ENCODE measurements at places on chromosomes 1 and 21.
A peak's percentile ranks its signal among the peaks of the same experiment; 100 is the strongest.

DNA sequence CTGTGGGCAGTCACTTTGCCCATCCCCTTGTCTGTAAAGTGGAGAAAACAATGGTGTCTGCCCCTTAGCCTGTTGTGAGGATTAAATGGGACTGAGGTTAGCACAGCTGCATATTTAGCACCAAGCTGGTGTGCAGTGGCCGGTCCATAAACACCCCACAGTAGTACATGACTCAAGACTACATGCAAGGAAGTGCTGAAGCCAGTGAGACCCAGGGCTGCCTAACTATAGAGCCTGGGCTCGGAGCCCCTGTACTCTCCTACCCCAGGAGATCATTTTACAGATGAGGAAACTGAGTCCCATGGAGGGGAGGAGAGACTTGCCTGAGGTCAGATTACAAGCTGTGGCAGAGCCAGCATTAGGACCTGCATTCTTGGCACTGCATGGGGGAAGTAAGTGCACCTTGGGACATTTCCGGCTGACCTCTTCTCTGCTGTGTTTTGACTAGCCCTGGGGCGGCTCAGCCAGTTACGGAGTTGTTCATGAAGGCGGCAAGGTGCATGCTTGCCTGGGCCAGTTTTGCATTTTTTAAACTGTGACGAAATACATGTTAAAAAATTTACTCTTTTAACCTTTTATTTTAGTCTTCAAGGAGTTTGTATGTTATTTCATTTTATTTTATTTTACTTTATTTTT is 3.2 kb downstream of the SERINC2 start:
- no peak for DNase-seq

- DNase-seq = no peak
These were observed 18.0 kb downstream of the ZMYM1 start for GRCh38 chr1:35097224-35097623.

- DNase-seq = no peak
These were observed 26.1 kb downstream of the SPAG17 start for GRCh38 chr1:118158924-118159323.

DNA sequence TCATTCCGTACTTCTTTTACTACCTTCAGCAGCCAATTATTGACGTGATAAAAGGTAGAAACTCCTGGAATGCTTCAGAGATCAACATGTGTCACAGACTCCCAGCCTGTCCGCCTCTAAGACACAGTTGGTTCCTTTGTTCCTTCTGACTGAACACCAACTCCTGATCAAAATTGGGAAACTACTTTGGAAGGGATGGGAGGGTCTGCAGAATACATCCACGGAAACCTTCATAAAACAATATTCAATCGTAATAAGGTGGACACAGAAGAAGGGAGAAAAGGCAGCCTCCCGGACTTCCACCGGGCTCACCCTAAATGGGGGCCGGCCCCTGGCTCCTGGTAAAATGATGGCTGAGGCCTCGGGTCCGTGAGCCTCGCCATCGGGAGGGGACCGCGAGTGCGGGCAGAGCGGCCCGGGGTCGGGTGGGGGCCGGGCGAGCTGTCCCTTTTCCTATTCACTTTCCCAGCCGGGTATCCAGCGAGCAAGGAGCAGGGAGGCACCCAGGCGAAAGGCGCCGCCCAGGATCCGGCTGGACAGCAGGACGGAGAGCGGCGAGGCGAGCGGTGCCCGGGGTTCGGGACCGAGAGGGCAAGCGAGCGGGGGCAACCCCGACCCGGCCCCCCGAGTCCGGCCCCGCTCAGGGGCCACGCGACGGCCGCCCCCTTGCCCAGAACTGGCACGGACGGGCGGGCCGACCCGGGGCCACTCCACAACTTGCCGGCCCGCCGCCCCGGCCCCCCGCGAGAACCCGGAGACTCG is 805 bp downstream of the NRIP1 start:
- DNase-seq = peak; percentile 55

DNA sequence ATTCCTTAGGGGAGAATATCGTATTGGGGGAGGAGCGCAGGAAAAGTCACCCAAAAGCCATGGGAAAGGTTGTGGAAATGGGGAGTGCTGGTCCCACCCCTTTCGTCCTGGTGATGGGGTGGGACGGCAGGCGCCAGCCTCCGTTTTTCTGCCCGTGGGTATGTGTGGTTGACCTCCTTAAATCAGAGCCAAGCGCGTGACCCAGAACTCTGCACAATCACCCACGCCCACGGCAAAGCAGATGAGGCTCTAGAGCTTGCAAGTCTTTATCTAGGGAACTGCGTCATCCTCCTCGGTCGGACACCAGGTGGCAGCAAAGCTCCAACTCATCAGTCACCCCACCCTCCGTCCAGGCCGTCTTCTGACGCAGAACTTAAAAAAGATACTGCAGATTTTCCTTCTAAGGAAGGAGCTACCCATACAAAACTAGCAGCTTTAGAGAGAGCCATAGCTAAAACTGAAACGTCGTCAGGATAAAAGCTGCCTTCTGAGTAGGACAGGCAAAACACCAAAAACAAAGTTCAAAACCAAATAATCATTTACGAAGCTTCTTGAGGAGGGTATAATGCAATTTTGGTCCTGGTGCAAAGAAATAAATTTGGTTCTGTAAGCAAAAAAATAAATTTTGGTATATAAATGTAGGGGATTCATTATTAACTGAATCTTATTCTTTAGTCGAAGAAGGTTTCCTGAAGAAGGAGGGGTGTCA is 62.0 kb downstream of the TBX19 start:
- DNase-seq = peak; percentile 95
